Brain microvascular endothelial cell (primary cell): ENCODE measurements at places on chromosomes 6 and 20.

DNA sequence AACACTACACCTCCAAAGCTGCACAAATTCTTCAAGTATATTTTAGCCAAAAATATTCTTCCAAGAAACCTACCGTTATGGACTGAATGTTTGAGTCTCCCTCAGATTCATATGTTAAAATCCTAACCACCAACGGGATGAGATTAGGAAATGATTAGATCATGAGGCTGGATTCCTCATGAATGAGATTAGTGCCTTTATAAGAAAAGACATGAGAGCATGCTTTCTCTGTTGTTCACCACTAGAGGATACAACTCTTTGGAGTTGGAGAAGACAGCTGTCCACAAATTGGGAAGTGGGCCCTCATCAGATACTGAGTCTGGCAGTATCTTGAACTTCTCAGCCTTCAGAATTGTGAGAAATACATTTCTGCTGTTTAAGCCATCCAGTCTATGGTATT lies 7.1 kb upstream of the SLC17A4 start:
- DNase-seq: no peak

- DNase-seq: no peak
These were observed 75.4 kb upstream of the LAMA2 start for GRCh38 chr6:128807577-128807976.

DNA sequence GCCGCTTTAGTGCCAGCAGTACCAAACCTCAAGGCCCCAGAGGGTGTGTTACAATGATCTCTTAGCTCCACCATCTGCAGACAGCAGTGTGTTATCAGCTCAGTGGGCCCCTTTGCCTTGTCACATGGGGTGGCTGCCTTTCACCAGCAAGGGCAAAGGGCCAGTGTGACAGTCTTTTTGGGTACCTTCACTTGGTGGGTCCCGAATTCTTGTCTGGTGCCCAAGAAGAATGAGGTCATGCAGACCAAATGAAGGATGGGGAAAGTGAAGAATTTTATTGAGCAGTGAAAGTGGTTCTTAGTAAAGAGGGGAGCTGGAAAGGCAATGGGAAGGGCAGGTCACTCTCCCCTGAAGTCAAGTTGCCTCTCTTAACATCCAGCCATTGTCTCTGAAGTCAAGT lies 2.9 kb upstream of the SMIM28 start:
- no peak for DNase-seq

DNA sequence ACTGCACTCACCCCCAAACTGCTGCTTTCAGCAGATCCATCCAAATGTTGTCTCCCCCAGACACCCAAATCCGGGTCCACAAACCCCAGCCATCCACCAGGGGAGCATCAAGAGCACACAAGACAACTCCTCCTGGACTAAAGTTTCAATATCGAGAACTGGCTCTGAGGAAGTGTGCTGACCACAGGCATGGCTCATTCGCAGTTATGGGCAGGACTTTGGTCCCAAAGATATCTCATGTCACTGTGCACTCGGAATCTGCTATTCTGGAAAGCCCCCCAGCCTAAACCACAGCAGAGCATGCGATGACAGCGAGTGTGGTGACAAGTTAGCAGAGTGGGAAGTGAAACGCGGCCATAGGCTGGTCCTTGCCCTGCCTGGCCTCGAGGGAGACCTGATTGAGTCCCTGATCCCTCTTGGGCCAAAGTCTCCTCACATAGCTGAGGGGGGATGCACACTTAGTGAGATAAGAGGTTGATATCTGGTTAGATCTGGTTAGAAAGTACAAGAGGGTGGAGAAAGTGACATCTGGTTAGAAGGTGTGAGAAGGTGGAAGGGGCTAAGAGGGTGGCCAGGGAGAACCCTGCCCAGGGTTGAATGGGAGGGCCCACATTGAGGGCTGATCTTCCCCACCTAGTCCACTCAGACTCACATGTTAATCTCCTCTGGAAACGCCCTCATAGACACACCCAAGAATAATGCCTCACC lies 149.7 kb downstream of the MRPL14 start:
- no peak for DNase-seq

GRCh38 chr6:134394208-134394607 lies 76.3 kb upstream of the SGK1 start:
- DNase-seq: no peak

GRCh38 chr6:133632906-133633305 lies 256.0 kb upstream of the TCF21 start:
- DNase-seq: no peak

GRCh38 chr20:60274717-60275116 lies 316.5 kb downstream of the CDH26 start:
- DNase-seq: no peak

GRCh38 chr6:158754738-158755137 lies 64.4 kb downstream of the EZR start:
- DNase-seq: no peak

DNA sequence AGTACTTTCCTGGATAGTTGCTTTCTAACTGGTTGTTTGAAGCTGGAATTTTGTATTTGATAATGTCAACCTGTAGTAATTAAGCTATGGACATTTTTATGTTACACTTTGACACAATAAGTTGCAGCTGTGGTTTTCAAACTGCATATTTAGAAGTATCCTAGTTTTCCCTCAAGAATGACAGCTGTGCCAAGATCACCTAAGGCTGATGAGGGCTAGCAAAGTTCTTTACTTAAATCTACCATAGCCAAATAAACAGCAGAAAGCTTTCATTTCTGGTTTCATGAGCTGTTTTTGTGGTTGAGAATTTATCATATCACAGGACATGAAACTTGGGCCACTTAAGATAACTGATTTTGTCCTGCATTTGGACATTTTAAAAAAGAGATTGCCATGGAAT lies 30.6 kb downstream of the FAM229B start:
- DNase-seq: no peak

- no peak for DNase-seq
These were observed 440.0 kb upstream of the HSF2 start for GRCh38 chr6:121959501-121959900.

- DNase-seq: no peak
These were observed 10.9 kb upstream of the AKAP12 start for GRCh38 chr6:151228788-151229400.
